Hepatocyte (in vitro differentiated cells): ENCODE measurements at places on chromosomes 12 and 14. TPM values are rescaled to one million over a fixed set of nuclear protein-coding genes. Genes with fewer than 3 reads are reported as not detected.
A peak's percentile ranks its signal among the peaks of the same experiment; 100 is the strongest.

- no peaks in the 10 kb centered on the region for H3K36me3 ChIP-seq
- H3K4me3 ChIP-seq: no peak overlapping the region
- H3K27me3 ChIP-seq: no peaks in the 10 kb centered on the region
- H3K27ac ChIP-seq: no peak overlapping the region
- no peak for DNase-seq
Measured at GRCh38 chr12:89959179-89959578, 250.5 kb upstream of the ATP2B1 start.

DNA sequence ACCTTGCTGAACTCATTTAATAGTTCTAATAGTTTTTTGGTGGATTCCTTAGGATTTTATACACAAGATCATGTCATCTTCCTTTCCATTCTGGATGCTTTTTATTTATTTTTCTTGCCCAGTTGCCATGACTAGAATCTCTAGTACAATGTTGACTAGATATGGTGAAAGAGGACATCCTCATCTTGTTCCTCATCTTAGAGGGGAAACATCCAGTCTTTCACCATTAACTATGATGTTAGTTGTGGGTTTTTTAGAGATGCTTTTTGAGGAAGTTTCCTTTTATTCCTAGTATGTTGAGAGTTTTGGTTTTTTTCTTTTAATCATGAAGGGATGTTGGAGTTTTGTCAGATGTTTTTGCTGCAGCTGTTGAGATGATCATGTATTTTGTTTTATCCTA lies 8.7 kb downstream of the ANKRD13A start:
- peaks cover 7% of the 10 kb centered on the region for H3K4me1 ChIP-seq
- DNase-seq: no peak
- H3K27ac ChIP-seq: no peak overlapping the region
- H3K4me3 ChIP-seq: no peak overlapping the region
- no peaks in the 10 kb centered on the region for H3K36me3 ChIP-seq

DNA sequence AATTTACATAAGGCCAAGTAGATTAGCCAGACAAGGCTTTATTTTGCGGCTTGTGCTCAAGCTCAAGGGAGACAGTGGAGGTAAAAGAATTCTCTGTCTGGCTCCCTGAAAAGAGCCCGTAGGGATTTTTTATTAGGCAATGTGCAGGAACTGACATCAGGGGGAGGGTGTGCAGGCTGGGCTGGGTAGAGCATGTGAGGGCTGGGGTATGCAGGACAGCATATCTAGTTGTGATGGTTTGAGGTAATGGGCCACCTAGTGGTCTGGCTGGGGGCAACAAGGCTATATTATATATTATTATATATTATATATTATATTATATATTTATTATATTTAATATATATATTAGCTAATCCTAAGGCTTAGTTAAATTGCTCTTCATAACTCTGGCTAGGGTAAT lies 102.1 kb downstream of the TMEM117 start:
- peak; percentile 11 for DNase-seq
- H3K4me3 ChIP-seq: no peak overlapping the region
- H3K27ac ChIP-seq: no peak overlapping the region
- no peaks in the 10 kb centered on the region for H3K36me3 ChIP-seq
- H3K27me3 ChIP-seq: no peaks in the 10 kb centered on the region

NINJ2 gene
- total RNA-seq: 0.70 and 0.92 TPM in 2 replicates
